ENCODE measurements at places on chromosomes 3 and 15.

DNA sequence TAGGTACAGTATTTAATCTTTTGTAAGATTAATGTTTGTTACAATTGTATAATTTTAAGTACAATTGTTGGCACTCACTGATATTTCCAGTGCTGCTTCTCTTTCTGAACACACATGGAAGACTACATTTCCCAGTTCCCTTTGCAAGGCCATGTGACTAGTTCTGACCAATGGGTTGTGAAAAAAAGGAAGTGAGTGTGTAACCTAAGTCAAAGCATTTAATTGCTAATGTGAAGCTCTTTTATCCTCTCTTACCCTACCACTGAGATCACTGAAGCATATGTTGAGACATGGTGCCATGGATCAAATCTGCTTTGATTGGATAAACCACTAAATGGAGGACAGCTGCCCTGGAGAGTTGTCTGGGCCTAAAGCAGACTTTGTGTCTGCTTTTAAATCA, 83.9 kb upstream of the PLXND1 start:
- DNase-seq: peak; percentile 52

DNA sequence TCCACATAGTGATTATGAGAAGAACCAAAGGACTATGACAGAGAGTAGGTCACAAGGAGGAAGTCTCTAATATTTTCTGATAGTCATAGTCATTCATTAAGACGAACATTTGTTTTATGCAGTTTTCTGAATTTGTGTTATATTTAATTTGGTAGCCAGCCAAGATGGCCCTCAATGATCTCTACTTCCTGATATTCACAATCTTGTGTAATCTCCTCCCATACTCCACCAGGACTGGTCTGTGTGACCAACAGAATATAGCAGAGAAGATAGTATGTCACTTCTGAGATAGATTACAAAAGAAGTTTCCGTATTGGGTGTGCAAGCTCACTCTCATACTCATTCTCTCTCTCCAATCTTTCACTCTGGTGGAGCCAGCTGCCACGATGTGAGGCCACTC, 30.8 kb downstream of the HLTF start:
- no peak for DNase-seq

- no peak for DNase-seq
Measured at GRCh38 chr3:198032039-198032936, 72.3 kb downstream of the LMLN start.

- DNase-seq: peak; percentile 76
Measured at GRCh38 chr3:99344216-99344615, 294.2 kb upstream of the COL8A1 start.

All from AG10803 (cell line).